IMR-90 (cell line): ENCODE measurements at places on chromosomes 5 and 9. TPM values are rescaled to one million over a fixed set of nuclear protein-coding genes. Genes with fewer than 3 reads are reported as not detected.

- DNase-seq = no peak
Observed at GRCh38 chr5:142837081-142837725, 67.0 kb downstream of the ARHGAP26 start.

GRCh38 chr5:179127136-179128040 is 67.2 kb downstream of the ZNF354C start:
- no peak for DNase-seq

- DNase-seq = no peak
Observed at GRCh38 chr9:83036043-83036442, 26.9 kb downstream of the RASEF start.

GRCh38 chr9:16928179-16928945 is 57.9 kb upstream of the BNC2 start:
- peak; percentile 35 for DNase-seq

- DNase-seq = no peak
Observed at GRCh38 chr9:127537792-127538191, 74.3 kb upstream of the STXBP1 start.

GRCh38 chr5:10461041-10461440 is 19.4 kb downstream of the ROPN1L start:
- DNase-seq = no peak

DNA sequence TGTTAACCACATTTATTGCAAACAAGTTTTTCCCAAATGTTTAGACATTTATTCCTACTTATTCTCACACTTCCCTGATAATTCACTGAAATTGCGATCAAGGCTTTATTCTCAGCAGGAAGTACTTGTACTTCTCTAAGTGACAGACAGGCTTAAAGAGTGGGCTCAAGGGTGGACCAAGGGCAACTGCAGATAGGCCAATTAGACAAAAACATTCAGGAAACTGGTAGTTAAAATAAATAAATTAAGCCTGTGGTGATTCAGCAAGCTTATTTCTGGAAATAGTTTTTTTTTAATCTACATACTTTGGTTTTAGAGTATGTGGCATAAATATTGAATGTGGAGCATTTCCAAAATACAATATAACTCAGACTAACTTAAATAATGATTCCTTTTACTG is 136.1 kb downstream of the UGCG start:
- peak; percentile 71 for DNase-seq

- no peak for DNase-seq
Observed at GRCh38 chr5:1786621-1787471, 12.8 kb downstream of the MRPL36 start.

- no peak for DNase-seq
Observed at GRCh38 chr9:72691671-72692070, 170.3 kb downstream of the TMC1 start.

GRCh38 chr9:33468797-33469621 is 4.7 kb downstream of the NOL6 start:
- no peak for DNase-seq

GRCh38 chr5:6788439-6788838 is 75.2 kb downstream of the TENT4A start:
- DNase-seq = no peak

DNA sequence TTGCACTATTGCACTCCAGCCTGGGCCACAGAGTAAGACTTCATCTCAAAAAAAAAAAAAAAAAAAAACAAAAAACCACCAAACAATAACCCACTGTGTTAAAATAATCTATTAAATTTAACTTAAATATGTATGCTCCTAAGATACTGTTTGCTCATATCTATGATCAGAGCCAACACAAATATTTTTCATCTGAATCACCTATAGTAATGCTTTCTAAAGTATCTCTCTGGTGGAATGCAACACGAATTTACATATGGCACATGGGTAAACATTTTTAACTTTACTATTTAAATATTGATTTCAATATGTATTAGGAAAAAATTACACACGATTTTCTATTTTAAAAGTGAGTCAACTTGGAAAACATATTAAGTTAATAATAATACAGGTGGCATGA is 196.4 kb downstream of the RFX3 start:
- DNase-seq = peak; percentile 67

- no peak for DNase-seq
Observed at GRCh38 chr9:117742131-117742530, 37.9 kb downstream of the TLR4 start.

- peak; percentile 91 for DNase-seq
Observed at GRCh38 chr9:120366644-120367019, 213.3 kb downstream of the CDK5RAP2 start.

DNA sequence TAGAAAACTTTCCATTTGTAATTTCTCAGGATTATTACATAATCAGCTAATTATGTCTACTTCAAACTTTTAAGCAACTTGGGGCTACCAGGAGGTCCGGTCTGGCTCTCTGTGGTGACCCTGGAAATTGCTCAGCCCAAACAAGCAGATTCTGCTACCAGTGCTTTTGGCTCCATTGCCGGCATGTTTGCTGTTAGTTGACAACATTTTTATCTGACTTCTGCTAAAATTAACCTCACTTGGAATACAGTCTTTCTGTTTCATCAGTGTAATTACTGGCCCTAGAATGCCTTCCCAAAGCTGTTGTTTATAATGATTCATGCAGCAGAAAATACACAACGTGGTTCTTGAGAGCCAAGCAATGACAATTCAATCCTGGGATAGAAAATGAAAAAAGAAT is 38.5 kb upstream of the FAM81B start:
- no peak for DNase-seq

DNA sequence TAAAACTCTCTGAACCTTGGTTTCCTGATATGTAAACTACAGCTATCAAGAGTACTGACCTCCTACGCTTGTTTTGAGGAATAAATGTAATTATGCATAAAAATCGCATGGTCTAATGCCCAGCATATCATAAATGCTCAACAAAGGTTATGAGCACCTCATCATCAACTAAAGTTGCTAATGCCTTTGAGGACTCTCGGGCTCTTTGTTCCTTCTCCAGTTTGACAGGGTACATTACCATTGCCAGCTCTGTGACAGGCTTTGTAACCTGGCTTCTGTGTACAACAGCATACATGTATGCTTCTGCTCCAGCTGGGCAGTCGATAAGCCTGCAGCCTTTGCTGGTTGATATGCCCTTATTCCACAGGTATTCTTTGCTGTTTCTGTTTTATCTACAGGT is 95.2 kb downstream of the C9orf152 start:
- no peak for DNase-seq

DNA sequence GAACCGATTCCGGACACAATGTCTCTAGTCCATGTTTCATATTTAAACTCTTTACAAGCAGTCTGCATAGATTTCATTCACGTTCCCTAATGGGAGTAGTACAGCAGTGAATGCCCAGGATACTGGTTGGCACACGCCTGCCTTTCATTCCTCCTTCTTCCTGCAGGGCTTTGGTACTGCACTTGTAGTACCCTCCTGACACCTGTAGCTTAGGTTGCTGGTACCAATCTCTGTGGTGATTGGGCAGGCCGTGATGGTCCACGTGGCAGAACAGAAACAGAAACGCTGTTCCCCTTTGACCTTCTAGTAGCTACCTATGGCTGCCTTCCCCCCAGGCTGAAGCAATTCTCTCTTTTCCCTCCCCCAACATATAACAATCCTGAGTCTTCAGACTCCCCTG is 107.3 kb upstream of the MEGF10 start:
- DNase-seq = no peak

GRCh38 chr9:121634329-121635261 is 16.8 kb upstream of the DAB2IP start:
- DNase-seq = peak; percentile 13

DNA sequence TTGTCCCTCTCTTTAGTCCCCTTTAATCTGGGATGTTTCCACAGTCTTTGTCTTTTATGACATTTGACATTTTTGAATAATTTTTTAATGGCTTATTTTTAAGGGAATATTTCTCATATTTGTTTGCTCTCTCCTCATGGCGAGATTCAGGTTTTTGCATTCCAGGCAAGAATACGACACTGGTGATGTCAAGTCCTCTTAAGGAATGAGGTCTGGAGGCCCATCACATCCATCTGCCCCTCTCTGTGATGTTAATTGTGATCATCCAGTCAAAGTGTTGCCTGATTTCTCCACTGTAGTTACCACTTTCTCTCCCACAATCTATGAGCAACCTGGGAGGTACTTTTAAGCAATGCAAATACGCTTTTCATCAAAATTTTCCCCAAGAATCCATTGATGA is 193.2 kb downstream of the MAST4 start:
- DNase-seq = no peak

DNA sequence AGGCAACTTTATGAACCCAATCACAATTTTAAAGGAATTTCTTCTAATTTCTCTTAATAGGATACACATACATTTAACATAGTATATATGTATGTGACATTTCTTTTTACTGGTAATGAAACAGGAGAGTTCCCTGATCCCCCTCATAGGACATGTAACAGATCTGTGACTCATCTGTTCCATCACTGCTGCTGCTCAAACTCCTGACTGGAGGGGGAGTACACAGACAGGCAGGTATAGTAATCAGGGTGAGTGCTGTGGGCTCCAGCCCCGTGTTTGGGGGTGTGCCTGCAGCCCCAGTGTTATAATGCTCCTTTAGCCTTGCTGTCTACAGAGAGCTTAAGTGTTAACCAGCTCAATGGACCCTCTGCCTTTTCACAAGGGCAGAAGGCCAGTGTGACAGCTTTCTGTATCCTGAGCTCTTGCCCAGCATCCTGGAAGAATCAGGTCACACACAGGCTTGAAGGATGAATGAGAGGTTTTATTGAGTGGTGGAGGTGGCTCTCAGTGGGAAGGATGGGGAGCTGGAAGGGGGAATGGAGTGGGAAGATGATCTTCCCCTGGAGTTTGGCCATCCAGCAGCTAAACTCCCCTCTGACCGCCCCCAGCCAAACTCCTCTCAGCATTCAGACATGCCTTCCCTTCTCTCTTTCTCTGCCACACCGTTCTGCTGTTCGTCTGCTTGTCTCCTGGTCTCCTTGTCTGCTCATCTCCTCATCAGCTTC is 161.3 kb downstream of the ZNF608 start:
- DNase-seq = peak; percentile 31

DNA sequence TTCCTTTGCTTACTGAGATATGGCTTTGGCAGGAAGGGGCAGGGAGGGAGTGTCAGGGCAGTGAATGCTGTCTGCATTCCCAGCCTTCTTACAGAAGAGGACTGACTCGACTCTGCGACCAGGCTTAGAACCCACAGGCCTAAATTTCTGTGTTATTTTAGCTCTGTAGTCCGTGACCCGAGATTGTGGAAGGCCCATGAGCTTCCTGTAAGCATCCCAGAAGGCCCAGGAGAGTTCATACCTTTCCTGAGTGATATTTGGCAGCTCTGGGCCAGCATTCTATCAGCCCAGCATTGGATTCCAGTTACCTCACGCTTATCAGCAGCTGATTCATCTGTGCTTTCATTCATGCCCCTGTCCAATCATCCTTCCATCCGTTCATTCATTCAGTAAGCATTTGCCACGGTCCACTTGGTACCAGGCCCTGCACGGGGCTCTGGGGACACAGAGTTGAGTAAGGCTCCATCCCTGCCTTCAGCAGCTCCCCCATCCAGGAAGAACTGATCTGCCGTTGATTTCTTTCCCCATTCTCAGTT is 28.2 kb upstream of the RPL26L1 start:
- DNase-seq = peak; percentile 97

GRCh38 chr5:143874312-143874711 is 62.4 kb downstream of the HMHB1 start:
- DNase-seq = peak; percentile 16

DNA sequence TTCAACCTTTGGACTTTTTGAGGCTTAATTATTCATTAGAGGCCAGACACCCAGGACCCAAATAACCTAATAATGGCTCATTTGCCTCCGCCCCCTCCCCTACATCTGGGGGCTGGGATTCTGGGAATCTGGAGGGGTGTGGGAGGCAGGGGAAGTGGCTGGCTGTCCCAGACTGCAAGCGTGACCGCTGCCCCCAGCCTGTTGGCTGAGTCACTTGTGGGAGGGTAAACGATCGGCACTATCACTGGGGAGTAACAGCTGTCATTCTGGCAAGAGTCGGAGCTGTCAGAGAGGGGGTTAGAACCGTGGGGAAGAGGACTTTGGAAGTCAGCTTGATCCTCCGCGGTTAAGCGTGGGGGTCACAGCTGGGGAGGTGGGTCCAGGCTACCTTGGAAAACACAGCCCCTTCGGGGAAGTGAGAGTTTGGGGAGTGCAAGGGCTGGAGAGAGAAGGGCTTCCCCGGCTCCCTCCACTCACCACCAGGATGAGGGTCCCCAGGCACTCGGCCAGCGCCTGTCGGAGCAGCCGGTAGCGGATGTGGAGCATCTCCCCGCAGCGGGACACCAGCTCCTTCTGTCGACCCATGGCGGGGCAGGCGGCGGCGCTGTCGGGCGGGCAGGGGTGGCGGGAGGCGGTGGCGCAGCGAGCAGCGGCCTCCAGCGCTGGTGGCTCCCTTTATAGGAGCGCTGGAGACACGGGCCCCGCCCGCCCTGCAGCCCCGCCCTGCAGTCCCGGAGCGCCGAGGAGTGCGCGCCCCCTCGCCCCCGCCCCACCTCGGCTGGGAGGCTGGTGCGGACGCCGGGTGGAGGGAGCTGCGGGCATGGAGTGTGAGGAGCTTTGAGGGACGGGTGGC is at the start of gene AQP3:
TSS of gene AQP3 (minus strand) at position 648 of the 853 bp plus-strand sequence. CDS start at position 585, 63 bp downstream.
- DNase-seq = peak; percentile 72

GRCh38 chr5:53543401-53543800 is 17.0 kb upstream of the NDUFS4 start:
- peak; percentile 66 for DNase-seq

DNA sequence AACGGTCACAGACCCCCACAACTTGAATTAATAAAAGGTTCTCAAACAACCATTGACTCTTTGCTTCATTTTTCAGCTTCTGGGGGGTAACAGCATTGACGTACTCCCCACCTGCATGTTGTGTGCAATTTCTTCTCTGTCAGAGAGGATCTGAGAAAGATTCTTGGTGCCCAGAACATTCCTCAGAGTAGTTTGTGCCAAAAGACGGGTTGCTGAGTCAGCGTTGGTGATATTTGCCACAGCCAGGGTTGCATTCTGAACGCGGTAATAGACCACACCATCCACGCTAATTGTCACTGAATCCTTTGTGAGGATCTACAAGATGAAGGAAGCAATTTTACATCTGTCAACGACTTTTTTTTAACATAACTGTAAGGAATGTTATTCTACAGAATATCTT is 21.0 kb downstream of the STOM start:
- no peak for DNase-seq

The CSF1R gene
- polyA plus RNA-seq = 0.07 and 0.14 TPM in 2 replicates

The PCDHGA12 gene
- 7.9 and 9.2 TPM in 2 replicates for polyA plus RNA-seq

The RANBP17 gene
- polyA plus RNA-seq = 7.9 and 8.2 TPM in 2 replicates

The SCAI gene
- polyA plus RNA-seq = 2.5 and 3.6 TPM in 2 replicates

The PCDHA1 gene
- 0.05 and 0.07 TPM in 2 replicates for polyA plus RNA-seq

The SOX30 gene
- polyA plus RNA-seq = not detected in 2 replicates

The TMEM171 gene
- 4.9 and 5.1 TPM in 2 replicates for polyA plus RNA-seq

The ADRA1B gene
- polyA plus RNA-seq = 1.5 and 1.6 TPM in 2 replicates

The BAG1 gene
- polyA plus RNA-seq = 20.4 and 20.9 TPM in 2 replicates

The GZMA gene
- polyA plus RNA-seq = not detected in 2 replicates

The PCDHAC1 gene
- not detected in 2 replicates for polyA plus RNA-seq

The MEGF10 gene
- polyA plus RNA-seq = not detected in 2 replicates

The SLC45A2 gene
- 0.07 TPM in 1 of 2 replicates, not detected in the other for polyA plus RNA-seq

The NUTM2G gene
- not detected in 2 replicates for polyA plus RNA-seq

The JMY gene
- polyA plus RNA-seq = 1.2 and 1.7 TPM in 2 replicates

The TTC16 gene
- polyA plus RNA-seq = 0.02 and 0.03 TPM in 2 replicates

The ALDH1B1 gene
- polyA plus RNA-seq = 27.2 and 29.6 TPM in 2 replicates
